ENCODE measurements at places on chromosomes 7 and 10. TPM values are rescaled to one million over a fixed set of nuclear protein-coding genes. Genes with fewer than 3 reads are reported as not detected.

TCAF2 gene
- polyA plus RNA-seq, result 9.2 TPM

BAG3 gene
- 12.5 TPM for polyA plus RNA-seq

FAM25C gene
- not detected for polyA plus RNA-seq

TMEM270 gene
- not detected for polyA plus RNA-seq

GPR15LG gene
- not detected for polyA plus RNA-seq

ASZ1 gene
- not detected for polyA plus RNA-seq

C7orf25 gene
- 1.9 TPM for polyA plus RNA-seq

SFRP4 gene
- not detected for polyA plus RNA-seq

GFRA1 gene
- polyA plus RNA-seq, result not detected

PTN gene
- polyA plus RNA-seq, result not detected

SPDYE5 gene
- polyA plus RNA-seq, result not detected

FIGNL1 gene
- 7.2 TPM for polyA plus RNA-seq

TAC1 gene
- polyA plus RNA-seq, result not detected

GRM3 gene
- not detected for polyA plus RNA-seq
